ENCODE measurements at places on chromosomes 7 and 10.

DNA sequence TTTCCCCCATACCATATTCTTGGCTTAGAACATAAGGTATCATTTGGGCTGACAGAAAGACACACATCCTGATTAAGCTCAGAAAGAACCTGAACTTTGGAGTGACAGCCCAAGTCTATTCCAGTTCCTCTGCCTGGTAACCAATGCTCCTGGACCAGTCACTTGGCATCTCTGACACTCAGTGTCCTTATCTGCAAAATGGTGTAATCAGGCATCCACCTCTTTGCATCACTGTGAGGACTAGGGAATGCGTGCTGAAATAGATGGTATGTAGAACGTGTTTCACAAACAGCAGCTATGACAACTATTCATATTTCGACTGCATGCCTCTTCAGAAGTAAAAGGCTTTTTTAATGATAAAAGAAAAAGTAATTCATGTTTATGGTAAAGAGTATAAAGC is 26.2 kb upstream of the PIK3AP1 start:
- DNase-seq, result no peak

DNA sequence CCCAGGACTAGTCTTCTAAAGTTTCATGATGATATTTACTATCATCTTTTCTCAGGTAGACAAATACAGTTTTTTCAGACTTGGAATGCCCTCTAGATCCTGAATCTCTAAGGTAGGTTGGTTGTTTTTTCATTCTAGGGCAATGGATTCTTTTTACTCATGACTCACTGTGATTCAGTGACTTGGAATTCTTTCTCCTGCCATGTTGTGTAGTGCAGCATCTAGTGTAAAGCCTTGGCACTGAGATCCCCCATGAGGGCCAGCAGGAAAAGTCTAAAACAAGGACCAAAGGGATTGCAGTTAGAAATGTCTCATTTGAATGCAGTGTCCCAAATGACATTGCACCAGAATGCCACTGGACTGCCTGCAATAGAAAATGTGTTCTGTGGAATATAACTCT is 430.4 kb downstream of the NEBL start:
- no peak for DNase-seq

DNA sequence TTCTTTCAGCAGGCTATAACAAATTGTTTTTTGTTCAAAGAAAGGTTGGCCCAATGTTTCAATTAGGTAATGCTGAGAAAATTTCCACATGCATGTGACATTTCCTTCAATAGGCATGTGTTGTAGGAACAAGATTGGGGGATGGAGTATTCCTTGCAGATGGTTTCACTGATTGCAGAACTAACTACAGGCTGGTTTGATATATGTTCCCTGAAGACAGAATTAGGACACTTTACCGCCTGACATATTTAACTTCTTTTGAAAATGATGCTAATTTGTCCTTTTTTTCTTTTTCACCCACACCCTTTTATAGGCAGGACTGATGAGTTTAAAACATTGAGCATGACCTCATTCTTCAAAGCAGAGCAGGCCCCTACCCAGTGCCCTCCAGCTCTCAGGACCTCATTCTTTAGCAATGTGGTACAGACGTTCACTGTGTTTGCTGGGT is 163.3 kb downstream of the CPED1 start:
- no peak for DNase-seq

DNA sequence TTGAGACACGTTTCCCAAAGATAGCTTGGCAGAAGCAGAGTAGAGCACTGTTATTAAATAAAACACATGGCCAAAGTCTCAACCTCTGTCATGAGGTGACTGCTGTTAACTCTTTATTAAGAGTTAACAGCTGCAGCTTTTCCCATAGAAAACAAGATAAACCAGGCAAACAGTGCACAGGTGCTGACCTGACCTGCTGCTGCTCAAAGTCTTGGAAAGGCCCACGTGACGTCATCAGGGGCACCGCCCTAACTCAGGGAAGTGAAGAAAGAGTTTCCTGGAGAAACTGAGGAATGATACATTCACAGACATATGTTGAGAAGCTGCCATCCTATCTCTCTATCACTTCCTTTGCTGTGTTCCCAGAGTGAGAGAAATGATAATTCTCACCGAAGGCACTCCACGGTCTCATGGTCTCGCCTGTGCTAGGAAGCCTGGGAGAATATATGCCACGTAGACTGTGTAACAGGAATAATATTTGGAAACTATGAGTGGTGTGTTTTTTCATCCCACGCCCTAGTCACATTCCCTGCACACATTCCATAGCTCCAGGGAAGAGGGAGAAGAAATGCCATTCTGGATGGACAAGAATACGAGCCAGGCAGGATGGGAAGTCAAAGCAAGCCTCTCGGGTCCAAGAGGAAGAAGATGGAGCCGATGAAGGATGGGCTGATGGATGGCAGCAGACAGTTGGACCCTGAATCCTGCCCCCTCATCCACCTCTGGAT is 146.2 kb upstream of the NFE2L3 start:
- DNase-seq, result no peak

DNA sequence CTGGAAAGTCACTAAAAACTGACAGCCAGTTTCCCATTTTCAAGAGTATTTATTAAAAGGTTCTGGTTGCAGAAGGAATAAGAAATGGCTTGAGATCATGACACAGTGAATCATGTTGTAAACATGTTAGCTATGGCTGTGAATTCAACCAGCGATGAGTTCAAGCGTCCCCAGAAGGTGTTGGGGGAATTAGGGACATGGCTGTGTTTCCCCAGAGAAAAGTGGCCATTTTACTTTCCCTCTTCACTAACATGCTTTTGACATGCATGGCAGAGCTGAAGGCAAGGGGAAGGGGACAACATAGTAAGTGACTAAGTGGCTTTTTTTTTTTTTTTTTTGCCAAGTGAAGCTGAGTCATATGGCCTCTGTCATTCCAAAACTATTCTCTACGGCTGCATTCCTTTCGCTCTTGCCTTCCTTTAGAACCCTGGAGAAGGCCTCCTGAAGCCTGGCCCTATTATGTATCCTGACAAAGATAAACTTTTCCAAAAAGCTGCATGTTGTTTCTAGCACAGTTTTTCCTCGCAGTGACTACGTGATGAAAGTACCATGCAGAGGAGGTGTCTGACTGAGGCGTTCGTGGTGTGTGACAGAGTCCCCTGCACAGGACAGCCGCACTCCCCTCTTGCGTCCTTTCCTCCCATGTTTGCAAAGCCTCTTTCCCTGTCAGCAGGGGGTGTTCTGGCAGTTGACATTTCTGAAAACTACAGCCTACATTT is 46.9 kb downstream of the EGFR start:
- DNase-seq, result no peak

GRCh38 chr10:123771877-123772644 is 105.9 kb downstream of the GPR26 start:
- no peak for DNase-seq

DNA sequence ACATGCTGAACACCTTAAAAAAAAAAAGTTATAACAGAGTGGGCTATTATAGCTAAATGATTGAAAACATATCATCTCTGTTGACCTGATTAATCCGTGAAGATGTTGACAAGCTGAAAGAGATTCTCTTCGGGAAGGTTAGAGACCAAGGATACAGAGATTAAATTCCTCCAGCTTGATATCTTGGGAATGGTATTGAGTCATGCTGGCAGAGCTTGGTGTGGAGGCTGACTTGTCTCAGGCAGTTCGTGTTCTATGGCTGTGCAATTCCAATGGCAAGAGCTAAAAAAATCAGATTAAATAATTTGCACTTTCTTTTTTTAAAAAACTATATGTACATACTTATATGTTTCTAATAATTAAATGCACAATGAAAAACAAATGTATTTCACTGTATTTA is 24.9 kb upstream of the CACNA2D1 start:
- DNase-seq, result no peak
